Liver (tissue), 10 donors: ENCODE measurements at places on chromosomes 16 and 17. TPM values are rescaled to one million over a fixed set of nuclear protein-coding genes. Genes with fewer than 3 reads are reported as not detected.

Gene MPV17L
- 4.9 TPM for polyA plus RNA-seq

DNA sequence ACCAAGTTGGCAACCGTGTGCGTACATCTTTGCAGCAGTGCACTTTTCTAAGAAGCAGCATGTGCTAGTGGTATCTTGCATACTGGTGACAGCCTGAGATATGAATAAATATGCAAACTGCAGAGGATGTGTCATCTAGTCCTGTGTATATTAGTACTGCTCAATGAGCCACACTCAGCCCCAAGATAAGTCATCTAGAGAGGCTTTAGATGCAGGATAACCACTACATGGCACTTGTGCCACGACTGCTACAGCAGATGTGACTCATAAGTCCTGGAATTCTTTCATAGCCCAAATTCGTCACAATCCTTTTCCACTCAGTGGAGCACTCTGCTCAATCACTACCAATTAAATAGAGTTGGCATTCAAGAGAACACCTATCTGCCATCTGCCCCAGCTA is 171.5 kb downstream of the AXIN2 start:
- DNase-seq, result no peak

- DNase-seq, result no peak
Observed at GRCh38 chr16:74503412-74503811, 82.1 kb upstream of the CLEC18B start.

Gene CETP
- polyA plus RNA-seq, result 8.5 TPM

DNA sequence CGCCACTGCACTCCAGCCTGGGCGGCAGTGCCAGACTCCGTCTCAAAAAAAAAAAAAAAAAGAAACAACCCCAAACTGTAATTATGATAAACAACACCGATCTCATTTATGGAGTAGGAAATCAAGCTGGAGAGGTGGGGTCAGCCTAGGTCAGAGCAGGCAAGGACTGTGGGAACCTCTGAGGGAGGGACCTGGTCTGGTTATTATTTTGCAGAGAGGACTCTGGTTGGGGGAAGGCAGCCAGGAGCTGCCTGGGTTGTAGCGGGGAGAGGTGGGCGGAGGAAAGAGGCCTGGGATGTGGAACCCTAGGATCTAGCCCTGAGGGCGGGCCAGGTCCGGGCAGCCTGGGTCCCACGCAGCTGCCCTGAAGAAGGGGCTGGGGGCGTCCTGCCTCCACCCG is 10.9 kb upstream of the HS3ST6 start:
- peak; percentile 50 for DNase-seq

DNA sequence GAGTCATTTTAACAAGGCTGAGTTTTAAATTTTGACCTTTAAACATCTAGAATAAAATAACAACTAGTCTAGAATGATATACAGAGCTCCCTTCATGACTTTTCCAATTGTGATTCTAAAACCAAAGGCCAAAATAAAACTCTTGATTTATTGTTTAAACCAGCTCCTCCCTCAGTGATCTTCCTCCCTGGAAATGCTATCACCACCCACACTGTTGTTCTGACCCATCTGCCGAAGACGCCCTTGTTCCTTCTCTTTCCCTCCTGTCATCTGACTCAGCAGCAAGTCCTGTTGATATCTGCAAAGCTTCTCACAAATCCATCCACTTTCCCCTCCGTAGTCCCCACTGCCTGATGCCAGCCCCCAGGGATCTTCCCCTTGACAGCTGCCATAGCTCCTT is 231.6 kb upstream of the DYNLRB2 start:
- DNase-seq, result no peak

Gene TPSG1
- 0.55 TPM for polyA plus RNA-seq

GRCh38 chr16:35724551-35724950 is 2265.1 kb downstream of the TP53TG3F start:
- no peak for DNase-seq

DNA sequence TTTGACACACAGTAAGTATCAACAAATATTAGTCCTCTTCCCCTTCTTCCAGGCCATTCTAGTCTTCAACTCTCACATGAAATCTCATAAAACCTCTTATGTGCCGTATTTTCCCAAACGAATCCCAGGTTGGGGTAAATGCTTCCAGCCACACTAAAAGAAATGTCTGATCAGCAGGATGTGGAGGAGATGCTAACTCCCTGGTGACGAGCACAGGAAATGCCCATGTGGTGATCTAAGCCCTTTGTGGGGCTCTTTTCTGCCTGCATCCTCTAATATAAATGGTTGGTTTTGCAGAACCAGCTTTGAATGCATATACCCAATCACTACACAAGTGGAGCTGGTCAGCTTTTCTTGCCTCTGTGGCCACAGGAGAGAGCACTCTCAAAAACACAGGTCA is 498.2 kb upstream of the ERCC4 start:
- DNase-seq, result no peak
